ENCODE measurements at places on chromosomes 1 and 21.
A peak's percentile ranks its signal among the peaks of the same experiment; 100 is the strongest.

GRCh38 chr1:226643611-226644540, 95.2 kb downstream of the ITPKB start:
- DNase-seq: no peak

GRCh38 chr21:21137986-21138385, 139.8 kb downstream of the NCAM2 start:
- DNase-seq: no peak

- no peak for DNase-seq
Observed at GRCh38 chr21:30818837-30819610, 6.0 kb upstream of the KRTAP8-1 start.

GRCh38 chr1:208604295-208604694, 360.1 kb upstream of the PLXNA2 start:
- no peak for DNase-seq

DNA sequence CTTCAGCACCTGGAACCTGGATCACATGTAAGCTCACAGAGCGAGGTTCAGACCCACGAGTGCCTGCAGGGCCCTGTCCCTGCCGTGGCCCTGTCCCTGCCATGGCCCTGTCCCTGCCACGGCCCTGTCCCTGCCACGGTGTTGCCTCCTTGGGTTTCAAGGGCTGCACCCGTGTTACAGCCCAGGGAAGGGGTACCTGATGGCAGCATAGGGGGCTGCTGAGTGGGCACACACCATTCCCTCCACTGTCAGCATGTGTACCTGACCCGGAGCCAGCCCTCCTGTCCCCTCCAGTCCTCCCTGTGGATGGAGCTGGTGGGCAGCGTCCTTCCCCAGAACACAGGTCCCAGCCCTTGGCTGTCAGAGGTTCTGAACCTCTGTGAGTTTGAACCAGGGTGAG, 15.3 kb downstream of the DFFB start:
- no peak for DNase-seq

- no peak for DNase-seq
Observed at GRCh38 chr1:190616235-190616634, 138.6 kb upstream of the BRINP3 start.

DNA sequence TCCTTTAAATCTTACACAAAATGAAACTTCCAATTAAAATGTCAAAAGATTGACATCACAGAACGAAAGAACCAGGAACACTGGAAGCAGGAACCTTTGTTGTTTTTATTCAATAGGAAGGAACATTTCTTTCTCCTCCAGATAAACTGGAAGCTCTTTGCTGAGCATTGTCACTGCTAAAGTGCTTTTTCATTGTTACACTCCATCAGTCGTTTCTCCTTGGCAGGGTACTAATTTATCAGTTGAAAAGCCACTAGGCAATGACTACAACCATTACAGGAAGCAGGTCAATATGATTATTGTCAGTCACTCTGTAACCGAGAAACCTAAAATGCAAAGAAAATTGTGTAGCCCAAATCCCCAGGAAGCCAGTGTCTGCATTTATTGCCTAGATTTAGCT, 163.2 kb upstream of the MAP1LC3C start:
- no peak for DNase-seq

DNA sequence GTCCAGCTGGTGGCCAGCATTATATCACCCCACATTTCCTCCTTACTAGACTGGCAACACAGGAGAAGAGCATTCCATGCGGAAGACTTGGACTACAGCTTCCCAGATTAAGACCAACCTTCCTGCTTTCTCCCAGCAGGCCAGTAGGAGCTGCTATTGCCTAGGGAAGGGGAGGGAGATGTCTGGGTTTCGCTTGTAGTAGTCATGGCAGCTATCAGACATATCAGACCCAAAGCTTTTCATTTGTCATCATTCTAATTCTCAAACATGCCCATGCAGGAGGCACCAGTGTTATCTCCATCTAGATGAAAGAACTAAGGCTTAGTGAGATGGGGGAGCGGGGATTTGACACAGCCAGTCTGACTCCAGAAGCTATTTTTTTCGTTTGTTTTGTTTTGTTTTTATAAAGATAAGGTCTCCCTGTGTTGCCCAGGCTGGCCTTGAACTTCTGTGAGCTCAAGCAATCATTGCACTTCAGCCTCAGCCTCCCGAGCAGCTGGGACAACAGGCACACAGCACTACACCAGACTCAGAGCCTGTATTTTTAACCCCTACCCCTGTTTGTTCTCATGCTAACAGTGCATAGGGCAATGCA, 4.5 kb downstream of the PLA2G2A start:
- DNase-seq: peak; percentile 19

DNA sequence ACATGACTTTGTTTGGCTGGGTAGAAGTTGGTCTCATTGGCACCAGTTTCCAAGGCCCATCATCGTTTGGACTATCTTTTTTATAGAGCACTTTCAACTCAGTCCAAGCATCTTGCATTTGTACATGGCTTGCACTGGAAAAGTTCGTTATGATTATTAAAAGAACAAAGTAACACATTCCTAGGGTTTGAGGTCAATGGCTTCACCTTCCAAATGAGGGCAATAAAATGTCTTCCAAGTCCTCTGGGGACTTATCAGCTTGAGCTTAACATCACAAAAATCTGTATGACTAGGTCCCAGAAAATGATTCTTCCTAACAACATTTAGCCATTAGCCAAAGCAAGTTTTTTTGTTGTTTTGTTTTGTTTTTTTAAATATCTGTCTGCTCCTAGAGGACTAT, 610.8 kb downstream of the LMO4 start:
- DNase-seq: no peak

- peak; percentile 15 for DNase-seq
Observed at GRCh38 chr1:153774780-153775457, at the start of gene SLC27A3. TSS of gene SLC27A3 (plus strand) at chr1:153775407. CDS start at chr1:153775498, 91 bp downstream.

GRCh38 chr1:161382214-161383019, 14.7 kb upstream of the CFAP126 start:
- DNase-seq: no peak

DNA sequence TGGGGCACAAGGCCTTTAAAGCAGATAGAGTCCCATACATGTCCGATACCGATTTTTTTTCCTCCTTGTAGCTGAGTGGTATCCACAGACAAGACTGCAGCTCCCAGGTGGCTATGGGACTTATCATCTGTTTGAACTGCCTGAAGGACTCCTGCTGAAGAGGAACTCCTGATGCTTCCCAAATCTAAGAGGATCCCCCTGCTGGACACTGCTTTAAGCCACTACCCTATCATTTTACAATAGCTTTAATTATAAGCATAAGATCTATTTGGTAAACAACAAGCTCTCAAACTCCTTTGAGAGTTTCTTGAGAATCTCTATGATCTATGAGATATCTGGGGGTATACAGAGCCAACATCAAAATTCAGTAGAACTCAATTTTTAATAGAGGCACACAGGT, 11.7 kb downstream of the NDC1 start:
- DNase-seq: no peak

DNA sequence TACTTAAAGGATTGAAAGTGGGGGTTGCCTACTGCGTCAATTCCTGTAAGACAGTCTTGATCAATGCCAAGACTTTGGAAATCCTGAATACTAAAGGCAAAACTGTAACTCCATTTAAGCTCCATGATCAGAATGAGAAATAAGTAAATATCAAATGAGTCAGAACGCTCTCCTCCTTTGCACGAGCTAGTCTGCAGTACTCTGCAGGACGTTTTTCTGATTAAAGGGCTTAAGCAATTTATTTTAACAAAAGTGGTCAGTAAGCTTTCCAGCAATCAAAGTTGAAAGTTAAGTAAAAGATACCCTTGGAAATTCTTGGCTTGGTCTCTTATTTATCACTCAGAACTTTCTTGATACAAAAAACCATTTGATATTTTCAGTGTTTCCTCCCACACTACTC, 35.7 kb upstream of the ARHGAP29 start:
- no peak for DNase-seq

- DNase-seq: no peak
Observed at GRCh38 chr21:17753736-17754135, 65.4 kb downstream of the C21orf91 start.

DNA sequence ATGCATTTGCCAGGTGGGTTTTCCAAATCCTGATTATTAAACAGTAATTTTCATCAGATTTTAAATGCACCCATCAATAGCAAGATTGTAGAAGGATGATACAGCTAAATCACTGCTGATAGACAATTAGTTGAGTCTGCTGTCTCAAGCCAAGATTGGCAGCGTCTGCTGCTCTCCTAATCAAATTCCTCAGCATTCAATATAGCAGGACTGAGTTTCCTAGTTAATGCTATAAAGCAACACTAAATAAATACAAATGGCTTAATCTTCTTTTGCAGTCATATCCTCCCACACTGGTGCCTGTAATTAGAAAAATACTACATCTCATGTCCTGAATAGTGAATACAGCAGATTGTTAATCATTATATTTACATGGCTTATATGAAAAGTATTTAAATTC, 1028.8 kb downstream of the ADGRL2 start:
- no peak for DNase-seq

DNA sequence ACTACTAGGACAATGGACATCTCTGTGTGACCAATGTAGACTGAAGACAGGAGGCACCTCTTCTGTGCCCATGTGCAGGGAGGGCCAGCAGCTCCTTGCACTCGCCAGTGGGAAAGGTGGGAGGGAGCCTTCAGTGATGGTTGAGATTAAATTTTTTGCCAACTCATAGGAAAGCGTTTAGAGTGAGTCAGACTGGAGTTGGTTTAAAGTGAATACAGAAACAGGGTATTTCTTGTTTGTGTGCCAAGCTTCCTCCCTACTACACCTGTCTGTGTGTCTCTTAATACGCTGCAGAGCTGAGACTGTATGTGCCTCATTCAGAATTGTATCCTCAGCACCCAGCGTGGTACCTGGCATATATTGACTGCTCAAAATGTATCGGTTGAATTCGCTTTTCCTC, 13.5 kb upstream of the COL16A1 start:
- no peak for DNase-seq

- DNase-seq: no peak
Observed at GRCh38 chr1:53305650-53306049, 22.2 kb downstream of the LRP8 start.

DNA sequence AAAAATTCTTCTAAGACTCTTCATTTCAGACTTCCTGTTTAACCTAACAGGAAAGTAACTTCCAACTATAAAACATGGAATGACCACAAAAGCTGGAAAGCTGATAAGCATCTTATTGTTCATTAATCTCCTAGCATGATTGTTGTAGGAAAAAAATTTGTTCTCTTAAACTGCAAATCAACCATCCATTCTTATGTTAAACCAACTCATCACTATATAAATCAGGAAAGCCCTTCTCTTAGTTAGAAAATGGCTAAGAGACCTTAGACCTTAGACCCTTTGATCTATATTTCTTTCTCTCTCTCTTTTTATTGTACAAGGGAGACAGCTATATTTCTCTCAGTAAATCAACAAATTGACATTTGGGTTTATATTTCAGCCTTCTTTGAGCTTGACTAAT, 101.4 kb downstream of the UBE2U start:
- no peak for DNase-seq

DNA sequence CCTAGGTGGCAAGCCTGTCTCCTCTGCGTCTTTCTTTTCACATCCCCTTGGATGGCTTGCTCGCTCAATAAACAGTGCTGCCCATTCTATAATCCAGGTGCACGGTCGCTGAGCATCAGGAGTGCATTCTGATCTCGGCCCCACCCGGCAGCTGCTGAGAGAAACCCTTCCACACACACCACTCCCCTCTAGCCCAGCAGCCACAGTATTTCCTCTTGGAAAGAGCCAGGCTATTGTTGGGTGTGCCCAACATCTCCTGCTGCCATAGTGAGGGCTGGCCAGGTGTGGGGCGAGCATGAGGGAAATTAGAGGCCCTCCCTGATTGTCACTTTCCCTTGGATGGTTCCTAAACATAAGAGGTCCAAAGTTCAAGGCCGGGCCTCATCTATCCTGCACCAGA, 24.7 kb downstream of the GPA33 start:
- no peak for DNase-seq

GRCh38 chr21:45910548-45911221, 70.9 kb upstream of the COL6A1 start:
- DNase-seq: no peak

DNA sequence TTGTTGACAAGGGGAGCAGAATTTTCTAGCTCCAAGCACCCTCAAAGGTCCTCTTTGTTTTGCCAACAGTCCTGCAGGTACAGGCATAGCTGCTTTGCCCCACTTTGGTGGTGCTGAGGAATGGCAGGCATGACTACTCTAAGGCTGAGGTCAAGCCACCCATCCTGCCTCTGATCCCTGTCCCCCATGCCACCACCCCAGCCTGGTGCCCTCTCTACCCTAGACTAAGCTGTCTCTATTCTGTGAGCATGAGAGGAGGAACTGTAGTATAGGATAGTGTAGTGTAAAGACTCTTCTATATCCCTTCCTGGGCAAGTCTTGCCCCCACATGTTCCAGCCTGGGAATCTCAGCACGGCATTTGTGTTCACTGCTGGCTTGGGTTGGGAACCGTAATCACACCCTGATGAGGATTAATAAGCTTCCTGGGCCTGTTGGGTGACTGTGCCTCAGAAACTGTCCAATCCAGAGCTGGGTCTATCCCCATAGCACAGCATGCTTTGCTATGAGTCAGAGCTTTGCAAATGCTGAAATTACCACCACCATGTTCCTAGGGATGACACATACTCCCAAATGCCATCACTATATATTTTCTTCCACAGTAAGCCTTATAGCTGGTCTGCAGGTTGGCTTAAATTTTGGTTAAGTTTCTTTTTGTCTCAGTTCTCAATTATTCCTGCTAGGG, 105.7 kb upstream of the PPP2R5A start:
- DNase-seq: no peak

GRCh38 chr1:20308569-20308968, 17.9 kb downstream of the VWA5B1 start:
- DNase-seq: no peak

- DNase-seq: no peak
Observed at GRCh38 chr1:86965827-86966182, 51.4 kb downstream of the HS2ST1 start.

- DNase-seq: no peak
Observed at GRCh38 chr1:81922955-81923354, 122.2 kb downstream of the ADGRL2 start.

GRCh38 chr1:9602794-9603167, 14.1 kb downstream of the TMEM201 start:
- DNase-seq: no peak

DNA sequence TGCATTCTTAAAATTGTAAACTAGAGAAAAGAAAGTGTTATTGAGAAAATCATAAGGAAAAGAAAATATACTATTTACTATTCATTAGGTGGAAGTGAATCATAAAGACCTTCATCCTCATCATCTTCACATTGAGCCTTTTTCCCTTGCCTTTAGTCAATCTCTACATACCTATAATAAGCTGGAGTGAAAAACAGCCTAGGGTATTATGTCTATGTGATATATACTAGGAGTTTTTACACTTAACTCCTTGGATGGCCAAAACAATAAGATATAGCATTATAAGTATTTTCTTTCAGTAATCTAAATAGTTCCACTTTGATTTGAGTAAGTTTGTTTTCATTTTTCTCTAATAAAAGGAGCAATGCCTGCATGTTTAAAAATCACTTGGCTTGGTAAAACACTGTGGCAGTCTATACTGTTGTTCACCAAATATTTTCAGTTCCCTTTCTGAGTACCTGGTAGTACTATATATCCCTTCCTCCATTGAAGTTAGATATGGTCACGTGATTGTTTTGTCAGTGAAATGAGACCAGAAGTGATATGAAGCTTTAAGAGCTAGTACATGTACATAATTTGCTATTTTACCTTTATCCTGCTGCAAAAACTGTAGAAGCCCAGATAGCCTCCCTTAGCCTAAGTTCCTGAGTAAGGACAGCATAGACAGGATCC, 78.3 kb downstream of the CLEC20A start:
- no peak for DNase-seq

GRCh38 chr1:76769911-76770310, 97.4 kb upstream of the ST6GALNAC5 start:
- DNase-seq: no peak

All from stimulated activated CD4-positive, alpha-beta T cell treated with anti-CD3 and anti-CD28 coated beads, Interleukin-2, amount 100 ng/mL, for 48 hours (primary cell).